CD4-positive, alpha-beta T cell treated with Interferon alpha-2 for 1 hour (primary cell): ENCODE measurements at places on chromosomes 3 and 15.
A peak's percentile ranks its signal among the peaks of the same experiment; 100 is the strongest.

- peak; percentile 40 for DNase-seq
Measured at GRCh38 chr15:89329329-89330084, 5.1 kb downstream of the POLG start.

DNA sequence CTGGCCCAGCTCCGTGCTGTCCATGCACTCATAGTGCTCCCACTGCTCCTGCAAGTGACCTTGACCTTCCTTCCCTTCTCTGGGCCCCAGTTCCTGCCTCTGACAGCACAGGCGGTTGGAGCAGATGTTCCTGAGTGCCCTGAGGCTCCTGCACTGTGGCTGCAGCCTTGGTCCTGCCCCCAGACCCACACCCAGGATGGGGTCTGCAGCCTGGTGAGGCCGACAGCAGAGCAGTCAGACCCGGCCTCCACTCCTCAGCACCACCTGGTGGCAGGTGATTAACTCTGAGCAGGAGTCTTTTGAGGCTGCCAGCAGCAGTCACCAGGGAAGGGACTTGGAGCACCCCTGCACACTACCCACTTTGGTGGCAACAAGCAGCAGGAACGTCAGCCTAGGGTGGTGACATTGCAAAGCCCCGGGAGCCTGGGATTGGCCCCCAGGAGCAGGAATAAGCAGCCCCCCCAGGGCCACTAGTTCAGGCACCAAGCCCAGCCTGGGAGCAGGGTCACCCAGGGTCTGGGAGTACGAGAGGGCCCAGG lies 64.6 kb downstream of the CYP11A1 start:
- no peak for DNase-seq

- DNase-seq: no peak
Measured at GRCh38 chr3:31341130-31341529, 191.6 kb upstream of the STT3B start.

- DNase-seq: no peak
Measured at GRCh38 chr3:146052056-146052790, 108.8 kb downstream of the PLOD2 start.

- DNase-seq: no peak
Measured at GRCh38 chr3:111080413-111080812, 8.8 kb downstream of the NECTIN3 start.

GRCh38 chr3:8899876-8900460 lies 63.3 kb downstream of the RAD18 start:
- DNase-seq: no peak

DNA sequence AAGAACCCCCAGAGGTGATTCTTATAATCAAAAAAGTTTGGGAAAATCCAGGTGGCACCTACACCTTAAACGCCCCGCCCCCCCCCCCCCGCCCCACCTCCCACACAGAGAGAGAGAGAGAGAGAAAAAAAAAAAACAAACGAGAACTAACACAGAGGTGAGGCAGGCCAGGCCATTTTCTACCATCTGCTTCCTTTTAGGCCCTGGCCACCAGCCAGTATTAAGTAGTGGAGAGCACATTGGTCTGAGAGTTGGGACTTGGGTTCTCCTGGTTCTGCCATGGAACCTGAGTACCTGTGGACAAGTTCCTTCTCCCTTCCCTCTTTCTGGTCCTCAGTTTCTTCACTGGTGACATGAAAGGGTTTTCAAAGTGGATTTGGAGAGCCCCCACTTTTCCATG lies 60.6 kb downstream of the SLC6A11 start:
- DNase-seq: no peak

GRCh38 chr3:115903843-115904242 lies 280.5 kb downstream of the GAP43 start:
- no peak for DNase-seq

DNA sequence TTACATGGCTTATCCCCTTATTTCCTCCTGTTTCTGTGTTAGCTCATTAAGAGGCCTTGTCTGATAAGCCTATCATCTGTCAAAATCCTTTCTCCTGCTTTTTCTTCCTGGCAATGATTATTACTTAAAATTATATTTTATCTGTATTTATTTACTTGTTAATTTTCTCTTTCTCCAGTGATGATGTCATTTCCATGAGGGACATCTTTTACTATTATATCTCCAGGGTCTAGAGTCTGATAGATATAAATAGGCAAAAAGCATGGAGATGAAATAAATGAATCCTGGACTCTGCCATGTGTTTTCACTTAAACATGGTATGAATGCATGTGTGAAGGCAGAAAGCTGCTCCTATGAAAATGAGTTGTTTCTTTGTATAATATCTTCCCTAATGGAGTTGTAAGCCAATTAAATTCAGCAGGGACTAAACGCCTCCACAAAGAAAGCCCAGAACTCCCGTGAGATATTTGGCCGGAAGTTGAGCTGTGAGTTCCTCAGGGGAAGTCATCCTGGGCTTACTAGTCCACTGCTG lies 375.2 kb downstream of the TUSC7 start:
- no peak for DNase-seq

GRCh38 chr15:51051776-51052175 lies 42.9 kb downstream of the TNFAIP8L3 start:
- no peak for DNase-seq
